ENCODE measurements at places on chromosomes 2 and 18.

DNA sequence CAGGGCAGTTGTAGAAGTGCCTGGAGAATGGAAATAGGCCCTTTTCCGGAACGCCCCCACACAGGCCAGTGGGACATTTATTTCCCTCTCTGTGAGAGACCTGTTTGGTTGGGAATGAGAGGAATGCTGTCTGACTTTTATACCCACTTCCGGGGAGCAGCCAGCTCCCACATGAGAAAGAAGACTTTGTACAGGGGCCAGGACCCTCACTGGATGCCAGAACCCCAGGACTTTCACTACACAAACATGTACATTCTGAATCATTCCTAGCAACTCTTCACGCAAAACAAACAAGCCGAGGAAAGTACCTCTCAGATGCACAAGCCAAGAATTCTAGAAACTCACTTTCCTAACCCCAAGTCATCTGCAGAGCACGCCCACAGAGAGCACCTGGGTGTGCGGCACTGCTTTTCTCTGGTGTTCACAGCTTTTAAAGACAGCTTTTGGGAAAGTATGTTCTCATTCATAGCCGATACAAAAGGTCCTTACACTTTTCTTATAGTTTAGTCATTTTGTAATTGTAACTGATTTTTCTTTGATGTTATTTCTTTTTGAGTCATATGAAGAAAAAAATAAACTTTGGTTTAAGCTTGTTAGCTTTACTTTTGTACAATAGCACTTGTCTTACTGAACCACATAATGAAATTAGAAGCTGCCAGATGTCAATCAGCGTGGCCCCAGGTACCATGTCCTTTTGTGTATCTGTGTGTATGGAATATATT lies 856.1 kb upstream of the ID2 start:
- peak; percentile 91 for DNase-seq

DNA sequence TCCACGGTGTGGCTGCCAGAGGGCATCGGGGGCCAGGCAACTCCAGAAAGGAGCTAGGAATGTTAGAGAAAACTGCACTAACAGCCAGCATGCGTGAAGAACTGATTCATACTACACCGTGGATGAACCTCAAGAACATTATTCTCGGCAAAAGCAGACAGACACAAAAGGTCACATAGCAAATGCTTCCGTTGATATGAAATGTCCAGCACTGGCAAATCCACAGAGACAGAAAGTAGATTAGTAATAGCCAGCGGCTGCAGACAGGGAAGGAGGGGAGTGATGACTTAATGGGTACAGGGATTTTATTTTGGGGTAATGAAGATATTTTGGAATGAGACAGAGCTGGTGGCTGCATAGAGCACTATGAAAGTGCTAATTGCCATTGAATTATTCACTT lies 37.4 kb downstream of the SCTR start:
- DNase-seq = no peak

GRCh38 chr2:151021747-151022452 lies 239.8 kb downstream of the RBM43 start:
- DNase-seq = no peak

- DNase-seq = no peak
These were observed 25.3 kb downstream of the SFTPB start for GRCh38 chr2:85642725-85643124.

Measured in epithelial cell of esophagus (primary cell).